ENCODE measurements at places on chromosomes 3 and 15.

DNA sequence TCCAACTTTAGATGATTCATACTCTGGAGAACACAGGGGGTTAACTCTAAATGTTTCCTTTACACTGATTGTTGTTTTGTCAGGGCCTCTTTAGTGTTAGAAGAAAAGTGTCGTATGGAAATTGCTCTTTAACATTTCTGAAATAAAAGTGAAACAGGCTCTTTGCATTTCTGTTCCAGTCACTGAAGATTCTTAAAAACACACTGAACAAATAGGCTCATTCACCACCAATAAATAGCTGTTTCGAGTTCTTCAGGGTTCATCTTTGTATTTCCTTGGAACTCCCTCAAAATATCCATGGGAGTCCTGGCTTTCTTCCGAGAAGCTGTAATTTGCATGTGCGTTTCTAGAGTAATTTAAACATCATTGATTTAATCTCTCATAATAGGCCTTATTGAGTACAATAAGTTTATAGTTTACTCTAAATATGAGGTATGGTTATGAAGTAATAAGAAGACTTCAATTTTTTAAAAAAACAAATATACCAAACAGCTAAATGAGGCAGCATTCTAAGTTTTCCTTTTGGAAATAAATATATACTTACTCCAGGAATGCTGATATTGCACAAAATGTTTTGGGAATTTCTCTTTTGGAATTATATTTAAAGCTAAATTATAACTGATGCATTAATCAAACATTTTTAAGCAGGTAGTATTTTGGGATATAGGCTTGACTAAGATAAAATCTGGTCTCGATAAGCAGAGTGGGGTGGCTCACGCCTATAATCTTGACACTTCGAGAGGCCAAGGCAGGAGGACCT, 327.4 kb downstream of the EPHA3 start:
- no peak overlapping the region for H3K27ac ChIP-seq
- H3K27me3 ChIP-seq: no peaks in the 10 kb centered on the region
- peaks cover 5% of the 10 kb centered on the region for H3K4me1 ChIP-seq
- no peak overlapping the region for H3K4me3 ChIP-seq

DNA sequence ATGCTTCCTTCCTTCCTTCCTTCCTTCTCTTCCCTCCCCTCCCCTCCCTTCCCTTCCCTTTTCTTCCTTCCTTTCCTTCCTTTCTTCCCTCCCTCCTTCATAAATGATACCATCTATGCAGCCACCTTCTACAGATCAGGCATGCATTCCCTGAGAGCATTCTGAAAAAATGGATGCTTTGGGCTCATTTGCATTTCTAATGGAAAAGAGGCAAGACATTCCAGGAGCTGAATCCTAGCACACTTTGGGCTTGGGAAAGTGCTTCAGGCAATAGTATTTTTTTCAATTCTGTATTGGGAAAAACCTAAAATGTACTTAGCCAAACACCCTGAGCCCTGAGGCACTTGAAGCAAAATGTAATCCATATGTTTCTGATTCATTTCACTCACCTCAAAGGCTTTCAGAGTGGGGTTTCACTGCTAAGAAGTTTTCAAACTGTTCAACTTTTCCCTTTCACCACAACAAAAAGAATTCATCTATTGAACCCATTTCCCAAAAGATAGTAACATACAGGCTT, 220.1 kb upstream of the RORA start:
- H3K27ac ChIP-seq: no peak overlapping the region
- peaks cover 4% of the 10 kb centered on the region for H3K27me3 ChIP-seq
- no peak for DNase-seq
- H3K4me1 ChIP-seq: no peaks in the 10 kb centered on the region
- H3K4me3 ChIP-seq: no peak overlapping the region

GRCh38 chr3:16992198-16992597, 107.4 kb downstream of the PLCL2 start:
- DNase-seq: no peak
- no peak overlapping the region for H3K4me3 ChIP-seq
- H3K4me1 ChIP-seq: no peaks in the 10 kb centered on the region
- no peak overlapping the region for H3K27ac ChIP-seq
- no peaks in the 10 kb centered on the region for H3K36me3 ChIP-seq
- H3K27me3 ChIP-seq: peaks cover 3% of the 10 kb centered on the region

GRCh38 chr3:136690599-136690998, 61.6 kb downstream of the STAG1 start:
- no peak overlapping the region for H3K4me3 ChIP-seq
- H3K4me1 ChIP-seq: no peaks in the 10 kb centered on the region
- peaks cover 66% of the 10 kb centered on the region for H3K36me3 ChIP-seq
- no peak overlapping the region for H3K27ac ChIP-seq
- DNase-seq: no peak

DNA sequence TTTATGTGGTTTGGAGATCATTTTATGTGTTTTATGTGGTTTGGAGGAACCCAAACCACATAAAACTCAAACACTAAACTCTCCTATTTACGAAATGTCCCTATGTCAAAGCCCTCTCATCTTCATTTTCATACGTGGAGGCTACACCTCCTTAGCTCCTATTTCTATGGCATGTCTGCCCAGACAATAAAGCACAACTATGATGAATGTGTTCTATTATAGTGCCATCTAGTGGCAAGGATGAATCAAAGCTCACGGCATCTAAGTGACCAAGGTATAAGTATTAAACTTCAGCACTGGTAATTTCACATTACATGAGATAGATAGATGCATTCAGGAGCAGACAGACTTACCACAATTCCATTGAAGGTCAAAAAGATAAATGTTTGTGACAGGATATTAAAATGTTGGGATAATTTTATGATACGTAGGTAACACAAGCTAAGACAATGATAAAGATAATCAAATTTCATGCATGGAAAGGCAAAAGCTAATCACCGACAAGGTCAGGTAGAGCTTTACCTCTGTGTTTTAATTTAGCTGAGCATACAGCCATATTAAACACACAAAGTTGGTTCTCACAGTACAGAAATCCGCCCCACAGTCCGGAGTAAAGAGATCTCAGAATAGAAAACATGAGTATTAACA, 130.6 kb upstream of the FHIT start:
- peaks cover 7% of the 10 kb centered on the region for H3K27me3 ChIP-seq
- H3K4me3 ChIP-seq: no peak overlapping the region
- no peak for DNase-seq

Data from nephron progenitor cell (in vitro differentiated cells).